ENCODE measurements at places on chromosomes 1 and 21.
A peak's percentile ranks its signal among the peaks of the same experiment; 100 is the strongest.

- DNase-seq, result no peak
- no peak overlapping the region for H3K27ac ChIP-seq
- no peaks in the 10 kb centered on the region for H3K27me3 ChIP-seq
- no peaks in the 10 kb centered on the region for H3K4me1 ChIP-seq
Observed at GRCh38 chr1:25933479-25934365, 27.5 kb upstream of the STMN1 start.

GRCh38 chr1:69568421-69569174 is 876 bp downstream of the LRRC7 start:
- H3K4me1 ChIP-seq, result peaks cover 14% of the 10 kb centered on the region
- peaks cover 75% of the 10 kb centered on the region for H3K27me3 ChIP-seq
- H3K36me3 ChIP-seq, result no peaks in the 10 kb centered on the region

- H3K27me3 ChIP-seq, result no peaks in the 10 kb centered on the region
- no peak overlapping the region for H3K4me3 ChIP-seq
- no peaks in the 10 kb centered on the region for H3K4me1 ChIP-seq
- H3K27ac ChIP-seq, result no peak overlapping the region
- H3K36me3 ChIP-seq, result no peaks in the 10 kb centered on the region
Observed at GRCh38 chr1:246450611-246451251, 56.3 kb downstream of the SMYD3 start.

GRCh38 chr1:152458384-152459185 is 44.5 kb upstream of the CRNN start:
- no peak overlapping the region for H3K4me3 ChIP-seq
- 0 out of 2 replicates have a peak, but pooled peaks cover 3% of the 10 kb centered on the region for H3K4me1 ChIP-seq
- H3K27me3 ChIP-seq, result no peaks in the 10 kb centered on the region
- peak; percentile 88 for DNase-seq
- H3K27ac ChIP-seq, result no peak overlapping the region

GRCh38 chr1:12386130-12386529 is 156.3 kb downstream of the VPS13D start:
- H3K4me1 ChIP-seq, result no peaks in the 10 kb centered on the region
- H3K4me3 ChIP-seq, result no peak overlapping the region
- no peak for DNase-seq
- H3K36me3 ChIP-seq, result peaks cover 43% of the 10 kb centered on the region

GRCh38 chr1:196732526-196732925 is 42.1 kb upstream of the CFHR3 start:
- H3K27ac ChIP-seq, result no peak overlapping the region
- no peaks in the 10 kb centered on the region for H3K36me3 ChIP-seq
- no peak overlapping the region for H3K4me3 ChIP-seq
- peak; percentile 63 for DNase-seq
- H3K4me1 ChIP-seq, result no peaks in the 10 kb centered on the region

GRCh38 chr1:84570436-84571149 is 3.6 kb downstream of the CTBS start:
- H3K36me3 ChIP-seq, result no peaks in the 10 kb centered on the region
- DNase-seq, result no peak
- H3K4me1 ChIP-seq, result peaks cover 24% of the 10 kb centered on the region
- no peak overlapping the region for H3K4me3 ChIP-seq
- H3K27me3 ChIP-seq, result no peaks in the 10 kb centered on the region

DNA sequence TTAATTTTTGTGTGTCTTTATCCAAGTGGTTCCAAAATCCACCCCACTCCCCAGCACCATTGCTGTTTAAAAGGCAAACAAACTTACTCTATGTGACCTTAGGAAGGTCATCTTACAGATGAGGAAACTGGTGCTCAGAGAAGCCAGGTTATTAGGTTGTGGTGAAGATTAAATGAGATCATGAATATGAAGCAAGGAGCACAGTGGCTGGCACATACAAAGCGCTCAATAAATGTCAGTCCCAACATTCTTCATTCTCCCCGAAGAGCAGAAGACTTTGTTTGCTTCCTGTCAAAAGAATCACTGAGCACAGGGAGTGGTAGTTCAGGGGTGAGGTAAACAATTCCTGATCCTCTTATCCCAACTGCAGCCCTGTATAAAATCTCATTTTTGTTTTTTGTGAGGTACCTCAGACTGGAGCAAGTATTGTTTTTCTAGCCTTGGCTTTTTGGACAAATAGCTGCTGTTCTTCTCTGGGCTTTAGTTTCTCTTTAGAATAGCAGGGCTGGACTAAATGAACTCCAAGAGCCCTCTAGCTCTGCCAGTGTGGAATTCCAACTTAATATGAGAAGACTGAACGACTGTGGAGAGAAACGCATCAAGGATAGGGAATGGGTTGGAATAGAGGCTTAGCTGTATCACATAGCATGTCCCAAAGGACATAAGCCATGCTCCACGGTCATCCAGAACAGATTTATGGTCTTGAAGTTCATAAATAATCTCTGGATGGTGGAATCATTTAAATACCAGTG is 455.3 kb upstream of the USP24 start:
- no peaks in the 10 kb centered on the region for H3K4me1 ChIP-seq
- DNase-seq, result no peak
- no peaks in the 10 kb centered on the region for H3K36me3 ChIP-seq
- H3K4me3 ChIP-seq, result no peak overlapping the region
- H3K27ac ChIP-seq, result no peak overlapping the region
- no peaks in the 10 kb centered on the region for H3K27me3 ChIP-seq

DNA sequence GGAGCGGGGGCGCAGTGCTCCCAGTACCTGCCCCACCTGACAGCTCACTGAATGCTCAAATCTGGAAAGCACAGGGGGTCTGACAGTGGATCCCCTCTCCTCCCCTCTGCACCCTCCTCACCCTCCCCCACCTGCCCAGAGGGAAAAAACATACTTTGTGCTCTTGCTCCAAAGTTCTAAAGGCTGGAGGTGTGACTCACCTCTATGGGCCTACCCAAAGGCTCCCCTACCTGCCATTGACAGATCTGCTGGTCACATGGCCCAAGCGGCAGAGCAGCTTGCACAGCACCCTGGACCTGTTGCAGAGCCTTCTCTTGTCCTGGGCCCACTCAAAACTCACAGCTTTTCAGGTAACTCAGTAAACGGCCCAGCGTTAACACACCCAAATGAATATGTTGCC is 55.7 kb downstream of the ADSS2 start:
- H3K36me3 ChIP-seq, result no peaks in the 10 kb centered on the region
- H3K27ac ChIP-seq, result no peak overlapping the region

GRCh38 chr1:179187735-179188471 is 41.6 kb downstream of the ABL2 start:
- no peak overlapping the region for H3K4me3 ChIP-seq
- H3K27me3 ChIP-seq, result no peaks in the 10 kb centered on the region
- H3K4me1 ChIP-seq, result 0 out of 2 replicates have a peak, but pooled peaks cover 6% of the 10 kb centered on the region
- H3K36me3 ChIP-seq, result no peaks in the 10 kb centered on the region
- no peak for DNase-seq

DNA sequence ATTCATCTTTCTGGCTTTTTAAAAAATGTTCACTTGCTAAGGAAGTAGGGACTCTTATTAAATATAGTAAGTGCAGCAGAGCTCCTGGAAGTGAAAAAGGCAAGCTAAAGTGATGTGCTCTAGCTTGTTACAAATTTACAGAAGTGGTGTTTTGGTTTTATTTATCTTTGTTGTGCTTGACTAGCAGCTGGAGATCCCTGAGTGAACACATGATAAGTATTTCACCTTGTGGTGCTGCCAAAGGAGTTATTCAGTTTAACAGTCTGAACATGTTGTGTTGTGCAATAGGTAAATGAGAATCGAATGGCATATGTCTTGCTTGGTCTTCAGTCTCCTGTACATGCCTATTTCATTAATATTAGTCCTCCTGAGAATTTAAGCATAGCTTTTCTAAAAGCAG is 315.7 kb downstream of the TPR start:
- H3K4me3 ChIP-seq, result no peak overlapping the region
- no peak for DNase-seq
- no peaks in the 10 kb centered on the region for H3K4me1 ChIP-seq
- no peaks in the 10 kb centered on the region for H3K27me3 ChIP-seq
- H3K36me3 ChIP-seq, result no peaks in the 10 kb centered on the region
- H3K27ac ChIP-seq, result no peak overlapping the region

DNA sequence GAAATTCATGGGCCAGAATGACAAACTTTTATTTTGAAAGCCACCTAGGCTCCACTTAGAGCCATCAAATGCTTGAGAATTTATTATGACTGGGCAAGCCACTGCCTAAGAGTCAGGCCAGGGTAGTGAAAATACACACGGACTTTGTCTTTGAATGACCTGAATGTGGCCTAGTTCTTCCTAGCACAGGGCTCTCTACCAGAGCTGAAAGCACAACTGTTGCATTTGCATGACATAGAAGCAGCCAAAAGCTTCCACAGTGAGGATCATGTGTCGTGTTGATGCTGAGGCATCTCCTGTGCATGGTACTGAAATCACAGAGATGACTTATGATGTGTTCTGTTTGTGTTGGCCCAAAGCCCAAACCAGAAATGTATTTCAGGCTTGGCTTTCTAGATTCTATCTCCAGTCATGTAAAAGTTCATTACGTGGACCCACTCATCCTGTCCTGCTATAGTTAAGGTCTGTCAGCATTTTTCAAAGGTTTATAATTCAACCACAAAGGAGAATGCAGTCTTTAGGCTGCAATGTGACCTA is 164.0 kb upstream of the UBE2U start:
- DNase-seq, result peak; percentile 72
- peaks cover 28% of the 10 kb centered on the region for H3K4me1 ChIP-seq
- 0 out of 2 replicates have a peak overlapping the region, but pooled peaks have one; percentile 10 for H3K27ac ChIP-seq
- no peaks in the 10 kb centered on the region for H3K36me3 ChIP-seq
- no peaks in the 10 kb centered on the region for H3K27me3 ChIP-seq
- no peak overlapping the region for H3K4me3 ChIP-seq

GRCh38 chr21:38498057-38498833 is at the start of gene ERG:
ERG (minus strand) TSS chr21:38498477; CDS start chr21:38498380, 97 bp downstream.
- no peak for DNase-seq
- H3K4me3 ChIP-seq, result no peak within 1 kb of the TSS
- no peaks in the 10 kb centered on the region for H3K36me3 ChIP-seq
- peaks cover 8% of the 10 kb centered on the region for H3K4me1 ChIP-seq
- H3K27me3 ChIP-seq, result no peaks in the 10 kb centered on the region

- no peaks in the 10 kb centered on the region for H3K27me3 ChIP-seq
- H3K4me1 ChIP-seq, result peaks cover 16% of the 10 kb centered on the region
- no peak overlapping the region for H3K27ac ChIP-seq
- no peak for DNase-seq
- no peaks in the 10 kb centered on the region for H3K36me3 ChIP-seq
Observed at GRCh38 chr1:14944471-14944985, 209.0 kb upstream of the TMEM51 start.

DNA sequence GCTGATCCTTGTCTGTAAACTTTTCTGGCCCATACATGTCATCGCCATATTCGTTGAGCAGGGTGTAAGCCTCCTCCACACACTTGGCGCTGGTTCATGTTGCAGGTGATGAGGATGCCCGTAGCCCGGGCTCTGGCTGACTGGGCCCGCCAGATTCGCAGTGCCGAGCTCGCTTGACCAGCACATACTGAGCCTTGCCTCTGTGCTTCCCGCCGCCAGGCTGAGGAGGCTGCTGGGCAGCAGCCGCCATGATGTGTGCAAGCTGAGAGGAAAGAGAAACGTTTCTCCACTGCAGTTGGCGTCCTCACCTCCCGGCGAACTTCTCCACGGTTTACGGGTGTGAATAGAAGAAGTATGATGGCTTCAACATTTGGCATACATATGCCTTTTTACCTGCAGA is 89.2 kb downstream of the LTN1 start:
- H3K4me1 ChIP-seq, result no peaks in the 10 kb centered on the region
- H3K27ac ChIP-seq, result no peak overlapping the region
- no peaks in the 10 kb centered on the region for H3K27me3 ChIP-seq
- no peaks in the 10 kb centered on the region for H3K36me3 ChIP-seq
- no peak overlapping the region for H3K4me3 ChIP-seq

GRCh38 chr1:161190962-161191521 is 7.8 kb downstream of the ADAMTS4 start:
- peak; percentile 45 for DNase-seq
- H3K4me1 ChIP-seq, result peaks cover 2% of the 10 kb centered on the region
- H3K36me3 ChIP-seq, result no peaks in the 10 kb centered on the region
- H3K4me3 ChIP-seq, result no peak overlapping the region

- peak within 1 kb of the TSS; percentile 68 for H3K4me3 ChIP-seq
- no peak within 1 kb of the TSS for H3K27ac ChIP-seq
Observed at GRCh38 chr1:1020000-1020404, at the start of gene AGRN. AGRN (plus strand) TSS chr1:1020120; CDS start chr1:1020173, 53 bp downstream.

DNA sequence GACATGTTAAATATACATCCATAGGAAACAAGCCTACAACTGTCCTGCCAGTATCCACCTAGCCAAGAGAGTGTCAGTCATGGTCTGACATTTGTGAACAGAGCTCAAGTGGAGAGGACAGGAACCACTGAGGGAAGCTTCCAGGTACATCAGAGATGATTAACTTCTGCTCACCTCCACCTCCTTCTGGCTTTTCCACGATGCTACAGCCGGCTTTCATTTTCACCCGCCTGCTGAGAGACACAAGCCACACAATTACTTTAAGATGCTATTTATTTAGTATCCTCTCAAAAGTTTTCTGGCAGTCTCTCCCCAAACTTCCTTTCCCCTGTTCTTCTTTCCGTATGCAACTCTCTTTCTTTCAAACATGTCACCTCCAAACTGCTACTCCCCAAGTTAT is 2.1 kb downstream of the ETV3 start:
- H3K4me3 ChIP-seq, result peak overlapping the region; percentile 83
- H3K36me3 ChIP-seq, result peaks cover 41% of the 10 kb centered on the region
- no peak for DNase-seq

- no peak for DNase-seq
- no peaks in the 10 kb centered on the region for H3K27me3 ChIP-seq
- H3K36me3 ChIP-seq, result no peaks in the 10 kb centered on the region
- H3K4me3 ChIP-seq, result peak overlapping the region; percentile 51
- peaks cover 8% of the 10 kb centered on the region for H3K4me1 ChIP-seq
Observed at GRCh38 chr1:25799352-25799934, 550 bp upstream of the SELENON start.

DNA sequence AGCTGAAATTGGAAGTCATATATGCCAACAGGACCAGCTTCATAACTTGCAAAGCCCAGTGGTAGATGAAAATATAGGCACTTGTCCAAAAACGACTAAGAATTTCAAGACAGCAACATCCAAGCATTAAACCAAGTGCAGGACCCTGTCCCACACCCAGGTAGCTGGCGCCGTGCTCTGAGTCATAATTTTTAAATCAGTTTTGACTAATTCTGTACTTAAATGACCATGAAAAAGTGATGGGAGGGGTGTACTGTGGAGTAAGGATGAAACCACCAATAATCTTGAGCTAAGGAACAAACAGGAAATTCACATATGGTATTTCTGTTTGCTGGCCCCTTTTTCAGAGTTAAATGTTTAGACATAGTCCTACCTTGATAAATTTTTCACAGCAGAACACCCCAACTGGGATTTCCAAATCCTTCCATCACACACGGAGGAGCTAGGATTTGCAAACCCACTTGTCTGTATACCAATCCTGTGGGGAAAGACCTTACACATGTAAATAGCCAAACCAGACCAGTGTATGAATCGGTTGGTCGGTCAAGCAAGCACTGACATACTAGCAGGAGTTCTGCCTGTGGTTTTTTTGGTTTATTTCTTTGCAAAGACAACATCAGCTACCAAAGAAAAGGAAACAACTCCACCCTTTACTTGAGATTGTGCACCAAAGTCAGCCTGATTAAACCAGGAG is 235.7 kb upstream of the RAB4A start:
- H3K27ac ChIP-seq, result no peak overlapping the region
- no peaks in the 10 kb centered on the region for H3K36me3 ChIP-seq
- no peaks in the 10 kb centered on the region for H3K27me3 ChIP-seq
- H3K4me3 ChIP-seq, result no peak overlapping the region

Data from GM23338 (cell line).